Umbilical cord (tissue), 2 donors: ENCODE measurements at places on chromosomes 2 and 18.

GRCh38 chr18:65146482-65147021, 604.3 kb upstream of the CDH7 start:
- DNase-seq, result no peak

DNA sequence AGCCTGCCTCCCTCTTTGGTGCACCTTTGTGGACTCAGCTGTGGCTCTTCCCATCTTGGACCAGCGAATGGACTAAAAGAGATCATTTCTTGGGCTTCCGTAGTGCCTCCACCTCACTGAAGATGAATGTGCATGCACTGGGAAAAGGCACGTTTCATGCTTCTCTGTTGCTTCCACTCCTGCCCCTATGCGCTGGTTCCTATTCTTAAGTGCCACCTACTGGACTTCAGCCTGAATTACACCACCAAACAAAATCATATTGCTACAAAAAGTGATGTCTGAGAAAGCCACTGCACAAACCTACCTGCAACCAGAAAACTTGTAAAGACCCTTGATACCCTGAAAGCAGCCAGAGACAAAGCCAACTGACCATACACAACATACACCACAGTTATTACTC, 695.6 kb downstream of the TSN start:
- DNase-seq, result no peak

GRCh38 chr2:64661741-64662169, 8.0 kb upstream of the SERTAD2 start:
- no peak for DNase-seq

GRCh38 chr2:217890445-217890844, 112.3 kb downstream of the TNS1 start:
- no peak for DNase-seq

DNA sequence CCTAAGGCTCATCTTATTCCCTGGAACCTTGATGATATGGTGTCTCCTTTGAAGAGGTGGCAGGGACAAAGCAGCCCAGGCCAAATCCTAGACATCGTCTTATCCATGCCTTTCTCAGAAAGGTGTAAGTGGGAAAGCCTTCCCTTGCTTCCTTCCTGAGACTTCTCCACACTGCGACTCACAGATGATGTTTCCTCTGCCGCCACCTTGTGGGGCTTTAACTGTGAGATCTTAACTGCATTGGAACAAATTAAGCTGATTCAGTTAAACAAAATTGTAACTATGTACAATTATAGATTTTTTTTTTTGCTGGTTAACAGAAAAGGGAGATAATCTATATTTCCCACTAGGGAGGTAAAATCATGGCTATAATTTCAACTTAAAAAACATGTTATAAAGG, 10.0 kb upstream of the GCA start:
- peak; percentile 24 for DNase-seq

- no peak for DNase-seq
These were observed 144.2 kb downstream of the RTP5 start for GRCh38 chr2:242013771-242014170.

GRCh38 chr2:170298861-170299429, 121.0 kb downstream of the MYO3B start:
- no peak for DNase-seq

- DNase-seq, result no peak
These were observed 241.0 kb downstream of the HNMT start for GRCh38 chr2:138205281-138205680.

- DNase-seq, result no peak
These were observed 18.8 kb downstream of the PROC start for GRCh38 chr2:127437056-127437455.

DNA sequence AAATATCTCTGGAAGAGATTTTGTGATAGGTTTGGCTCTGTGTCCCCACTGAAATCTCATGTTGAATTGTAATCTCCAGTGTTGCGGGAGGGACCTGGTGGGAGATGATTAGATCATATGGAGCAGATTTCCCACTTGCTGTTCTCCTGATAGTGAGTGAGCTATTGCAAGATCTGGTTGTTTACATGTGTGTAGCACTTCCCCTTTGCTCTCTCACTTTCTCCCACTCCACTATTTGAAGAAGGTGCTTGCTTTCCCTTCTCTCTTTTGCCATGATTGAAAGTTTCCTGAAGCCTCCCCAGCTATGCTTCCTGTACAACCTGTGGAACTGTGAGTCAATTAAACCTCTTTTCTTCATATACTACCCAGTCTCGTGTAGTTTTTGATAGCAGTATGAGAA, 97.0 kb upstream of the FN1 start:
- DNase-seq, result no peak

DNA sequence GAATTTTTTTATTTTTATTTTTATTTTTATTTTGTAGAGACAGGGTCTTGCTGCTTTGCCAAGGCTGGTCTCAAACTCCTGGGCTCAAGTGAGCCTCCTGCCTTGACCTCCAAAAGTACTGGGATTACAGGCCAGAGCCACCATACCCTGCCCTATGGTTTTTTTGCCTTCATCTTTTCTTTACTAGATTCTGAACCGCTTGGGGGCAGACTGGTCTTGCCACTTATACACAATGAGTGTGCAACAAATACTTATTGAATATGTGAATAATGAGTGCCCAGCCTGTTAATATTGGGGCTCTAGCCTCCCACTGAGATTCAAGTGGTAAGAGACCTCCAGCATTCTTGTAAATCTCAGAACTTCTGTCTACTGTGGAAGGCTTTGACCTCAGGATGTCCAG, 3.9 kb downstream of the NCK2 start:
- no peak for DNase-seq

DNA sequence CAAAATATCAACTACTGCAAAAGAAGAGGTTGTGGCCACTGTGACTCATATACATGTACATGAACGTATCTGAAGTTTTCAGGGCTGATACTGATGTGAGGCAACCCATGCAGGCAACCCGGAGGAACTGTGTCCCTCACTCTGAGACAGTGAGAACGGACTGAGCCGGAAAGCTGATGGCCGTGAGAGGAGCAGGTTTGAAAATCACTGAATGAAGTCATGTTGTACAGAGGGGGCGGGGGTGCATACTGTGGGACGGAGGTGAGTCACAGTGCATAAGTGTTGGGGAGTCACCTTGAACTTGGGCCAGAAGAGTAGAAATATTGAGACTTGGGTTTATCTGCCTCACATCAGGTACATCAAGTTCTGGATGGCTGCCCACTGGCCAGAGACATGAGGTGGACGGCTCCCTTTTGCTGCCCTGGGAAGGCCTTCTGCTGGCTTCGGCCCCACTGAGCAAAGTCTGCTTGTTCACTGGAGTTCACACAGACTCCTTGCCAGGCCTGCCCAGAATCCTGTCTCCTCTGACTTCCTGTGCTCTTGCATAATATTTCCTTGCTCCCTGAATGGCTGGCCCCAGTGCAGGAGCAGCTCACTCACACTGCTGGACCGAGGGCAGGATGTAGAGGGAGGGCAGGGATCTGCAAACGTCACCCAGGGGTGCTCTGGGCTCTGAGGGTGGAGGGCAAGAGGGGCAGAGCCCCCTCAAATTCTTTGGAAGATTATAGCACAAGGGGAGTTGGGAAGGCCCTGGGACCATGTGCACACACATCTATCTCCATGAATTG, 18.1 kb downstream of the EPAS1 start:
- DNase-seq, result peak; percentile 95

DNA sequence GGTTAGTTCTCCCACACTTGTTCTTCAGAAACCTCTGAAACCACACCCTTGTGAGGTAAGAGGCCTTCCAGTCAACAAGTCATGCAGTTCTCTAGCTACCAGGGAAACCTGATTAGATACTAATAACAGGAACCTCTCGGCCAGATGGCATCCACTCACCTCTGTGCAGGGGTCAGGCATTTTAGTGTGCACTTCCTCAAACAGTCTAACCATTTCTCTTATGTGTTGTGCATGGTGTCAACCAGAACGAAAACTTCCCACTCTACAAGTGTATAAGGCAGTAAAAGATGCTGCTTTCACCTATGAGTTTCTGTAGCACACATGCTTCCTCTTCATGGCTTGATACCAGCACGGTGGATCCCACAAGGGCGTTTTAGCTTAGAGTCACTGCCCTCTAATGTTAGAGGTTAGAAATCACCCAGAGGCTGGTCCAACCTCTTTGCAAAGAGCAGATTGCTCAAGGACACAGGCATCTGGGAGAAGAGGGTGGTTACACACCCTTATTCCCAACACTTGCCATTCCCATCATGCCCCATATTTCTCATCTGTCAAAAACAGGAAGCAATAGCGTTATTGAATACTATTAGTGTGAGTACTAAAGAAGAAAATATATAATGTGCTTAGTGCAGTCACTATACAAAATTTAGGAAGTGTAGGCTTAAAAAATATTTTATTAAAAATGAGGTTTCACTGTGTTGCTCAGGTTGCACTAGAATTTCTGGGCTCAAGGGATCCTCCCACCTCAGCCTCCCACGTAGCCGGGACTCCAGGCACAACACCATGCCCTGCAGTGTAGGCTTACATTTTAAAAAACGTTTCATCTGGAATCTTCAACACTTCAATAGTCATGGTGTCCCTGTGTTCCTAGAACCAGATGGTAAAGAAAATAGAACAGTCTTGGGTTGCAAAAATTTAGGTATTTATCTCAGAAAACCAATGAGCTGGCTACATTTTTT, 34.5 kb upstream of the RAB31 start:
- DNase-seq, result peak; percentile 79

DNA sequence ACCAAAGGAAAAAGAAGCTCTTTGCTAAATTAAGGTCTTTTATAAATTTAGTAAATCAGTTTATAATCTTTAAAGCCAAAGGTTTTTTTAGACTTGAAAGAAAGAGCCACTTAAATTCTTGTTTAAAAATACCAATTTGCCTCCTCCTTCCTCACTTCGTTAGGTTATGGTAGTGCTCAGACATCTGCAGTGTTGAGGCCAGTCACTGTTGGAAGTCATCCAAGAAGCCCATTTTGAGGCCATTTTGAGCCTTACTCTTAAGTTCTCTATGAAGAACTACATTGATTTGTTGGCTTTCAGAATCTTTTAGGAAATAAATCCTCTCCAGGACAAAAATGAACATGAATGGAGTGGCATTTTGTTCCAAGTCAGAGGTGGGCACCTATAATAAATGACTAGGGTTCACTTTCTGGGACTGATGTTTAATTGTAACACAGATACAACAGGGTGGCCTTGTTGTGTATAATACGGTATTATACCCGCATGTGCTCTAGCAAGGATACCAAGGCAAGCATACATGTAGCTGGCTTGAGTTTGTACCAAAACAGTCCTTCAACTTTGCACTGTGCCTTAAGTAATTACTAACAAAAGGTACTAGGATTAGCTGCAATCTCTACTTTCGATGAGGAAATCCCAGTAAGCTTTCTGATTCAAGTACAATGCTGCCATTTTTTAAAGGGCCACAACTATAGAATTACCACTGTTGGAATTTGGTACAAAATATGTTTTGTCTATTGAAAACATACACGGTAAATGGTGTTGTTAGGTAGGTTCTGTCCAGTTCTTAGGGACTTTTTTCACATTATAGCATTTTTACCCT, 22.8 kb downstream of the SLC66A3 start:
- DNase-seq, result no peak

DNA sequence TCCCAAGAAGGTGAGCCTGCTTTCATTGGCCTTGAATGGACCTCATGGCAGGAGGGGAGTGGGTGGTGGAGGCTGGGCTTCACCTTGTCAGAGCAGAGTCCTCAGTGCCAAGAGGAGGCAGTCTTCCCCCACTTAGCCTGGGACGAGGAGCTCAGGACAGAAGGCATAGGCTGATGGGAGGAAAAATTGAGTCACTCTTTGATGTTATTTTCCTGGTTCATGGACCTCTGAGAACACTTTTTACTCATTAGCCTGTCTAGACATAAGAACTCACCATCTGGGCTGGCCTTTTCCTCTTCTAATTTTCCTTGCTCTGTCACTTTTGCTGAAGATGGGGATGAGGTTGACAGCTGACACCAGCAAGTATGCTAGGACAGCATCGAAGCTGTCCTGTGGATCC, 225.7 kb upstream of the TNP1 start:
- DNase-seq, result no peak

DNA sequence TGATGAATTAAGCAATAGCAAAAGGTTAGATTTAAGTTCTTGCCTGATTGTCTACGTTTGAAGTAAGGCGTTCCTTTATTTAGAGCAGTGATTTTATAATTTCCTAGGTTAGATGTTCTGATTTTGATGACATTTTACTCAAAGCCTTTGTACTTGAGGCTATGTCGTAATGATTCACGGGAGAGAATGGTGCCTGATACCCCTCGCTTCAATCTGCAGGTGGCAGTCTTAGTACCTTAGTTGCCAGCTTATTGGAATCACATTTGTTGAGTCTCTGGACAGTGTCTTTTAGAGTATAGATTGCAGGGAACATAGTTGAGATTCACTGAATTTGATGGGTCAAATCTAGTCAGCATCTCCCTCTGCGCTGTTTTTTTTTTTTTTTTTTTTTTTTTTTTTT, 89.5 kb downstream of the BIRC6 start:
- DNase-seq, result no peak

- DNase-seq, result no peak
These were observed 36.2 kb downstream of the ACOXL start for GRCh38 chr2:110768591-110768990.

- no peak for DNase-seq
These were observed 38.3 kb upstream of the DNMT3A start for GRCh38 chr2:25380023-25380422.
